Tongue (tissue), 3 donors: ENCODE measurements at places on chromosomes 16 and 17. TPM values are rescaled to one million over a fixed set of nuclear protein-coding genes. Genes with fewer than 3 reads are reported as not detected.

KRT32 gene
- not detected for total RNA-seq

TMEM101 gene
- total RNA-seq, result 45.3 TPM

SP6 gene
- 0.82 TPM for total RNA-seq

SUZ12 gene
- 35.3 TPM for total RNA-seq

KLHL10 gene
- total RNA-seq, result 0.41 TPM

DNAH3 gene
- 1.7 TPM for total RNA-seq

EEF2K gene
- 46.5 TPM for total RNA-seq

TNFSF13 gene
- total RNA-seq, result 6.6 TPM

PPP1R1B gene
- 7.1 TPM for total RNA-seq

NTN3 gene
- total RNA-seq, result 9.1 TPM

GRCh38 chr16:11409398-11409797 lies 64.1 kb downstream of the RMI2 start:
- peak; percentile 50 for DNase-seq

DNA sequence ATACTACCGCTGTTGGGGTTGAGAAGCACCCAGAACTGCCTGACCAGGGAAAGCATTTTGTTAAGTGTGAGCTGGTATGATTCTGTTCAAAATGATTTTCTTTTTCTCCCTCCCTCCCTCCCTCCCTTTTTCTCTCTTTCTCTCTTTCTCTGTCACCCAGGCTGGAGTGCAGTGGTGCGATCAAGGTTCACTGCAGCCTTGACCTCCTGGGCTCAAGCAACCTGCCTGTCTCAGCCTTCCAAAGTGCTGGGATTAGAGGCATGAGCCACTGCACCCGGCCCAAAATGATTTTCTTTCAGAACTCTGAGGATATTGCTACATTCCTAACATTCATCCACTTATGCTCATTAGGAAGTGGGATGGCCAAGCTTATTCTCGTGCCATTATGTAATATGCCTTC lies 41.3 kb downstream of the SLC47A1 start:
- DNase-seq, result no peak

DNA sequence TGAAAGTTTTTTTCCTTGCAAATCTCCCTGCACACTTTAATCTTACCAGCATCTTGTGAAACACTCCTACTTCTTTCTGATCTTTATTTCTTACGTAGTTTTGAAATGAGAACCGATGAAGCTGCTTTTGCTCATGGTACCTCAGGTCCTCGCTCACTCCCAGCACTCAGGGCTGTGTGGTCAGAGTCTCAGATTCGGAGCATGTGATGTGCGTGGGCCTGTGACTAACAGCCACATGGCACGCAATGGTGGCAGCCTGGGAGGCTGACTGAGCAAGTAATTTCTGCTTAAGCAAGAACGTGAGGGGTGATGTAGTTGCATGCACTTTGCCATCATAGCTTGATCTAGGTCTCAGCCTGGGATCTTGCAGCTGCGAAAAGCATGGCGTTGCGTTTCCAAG lies 624.3 kb downstream of the MAF start:
- DNase-seq, result no peak

DNA sequence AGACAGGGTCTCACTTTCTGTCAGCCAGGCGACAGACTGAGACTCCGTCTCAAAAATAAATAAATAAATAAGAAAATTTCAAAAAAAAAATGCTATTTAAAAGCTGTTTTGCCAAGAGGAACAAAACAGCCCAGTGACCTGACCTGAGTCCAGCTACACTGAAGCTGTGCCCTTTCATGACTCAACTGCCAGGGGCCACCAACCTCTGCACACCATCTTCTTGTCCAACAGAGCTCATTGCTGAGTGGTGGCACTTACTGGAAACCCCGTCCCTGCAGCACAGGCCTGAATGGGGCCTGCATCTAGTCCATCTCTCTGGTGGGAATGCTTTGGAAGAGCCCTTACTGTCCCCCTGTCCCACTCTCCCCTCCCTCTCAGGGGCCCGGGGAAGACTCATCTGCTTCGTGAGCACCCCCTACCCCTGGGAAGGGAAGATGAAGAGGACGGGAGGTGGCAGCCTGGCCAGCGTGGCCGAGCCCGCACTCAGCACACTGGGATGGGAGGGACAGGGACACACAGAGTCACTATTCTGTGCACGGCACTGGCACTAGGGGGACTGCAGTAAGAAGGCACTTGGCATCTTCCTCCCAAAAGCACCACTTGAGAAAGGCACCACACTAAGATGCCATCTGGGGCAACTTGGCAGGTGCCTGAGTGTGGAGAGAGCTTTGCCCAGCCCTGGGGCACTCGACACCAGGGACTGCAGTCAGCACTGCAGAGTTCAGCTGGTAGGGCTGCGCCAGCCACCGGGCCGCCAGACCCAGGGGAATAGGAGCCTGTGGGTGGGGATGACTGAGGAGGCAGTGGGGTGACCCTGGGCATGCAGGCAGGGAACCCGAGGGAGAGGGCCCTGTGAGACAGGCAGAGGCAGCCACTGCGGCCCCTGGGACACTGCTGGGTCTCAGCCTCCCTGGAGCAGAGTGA lies 13.5 kb downstream of the FBXO31 start:
- no peak for DNase-seq

DNA sequence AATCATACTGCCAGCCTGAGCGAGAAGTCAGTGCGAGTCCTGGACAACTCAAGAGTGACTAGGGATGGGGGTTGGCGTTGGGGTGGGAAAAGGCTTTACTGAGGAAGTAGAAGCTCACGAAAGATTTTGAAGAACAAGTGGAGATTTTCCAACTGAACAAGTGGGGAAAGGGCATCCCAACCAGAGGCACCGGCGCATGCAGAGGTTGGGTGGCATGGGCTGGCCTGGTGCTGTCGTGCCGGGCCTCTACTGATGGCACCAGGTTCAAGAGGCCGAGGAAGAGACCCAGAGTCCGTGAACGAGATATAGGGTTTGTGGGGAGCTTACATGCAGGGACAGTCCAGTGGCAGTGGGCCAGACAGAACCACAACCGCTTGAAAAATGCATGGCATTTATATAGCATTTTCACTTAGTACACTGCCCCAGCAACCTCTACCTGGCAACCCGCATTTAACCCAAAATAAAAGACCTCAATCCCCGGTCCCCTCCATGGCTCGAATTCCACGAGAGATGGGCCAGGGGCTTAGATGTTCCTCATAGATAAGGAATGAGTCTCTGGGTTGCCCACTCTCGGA lies 7.7 kb upstream of the ITGA3 start:
- no peak for DNase-seq

- DNase-seq, result no peak
These were observed 2.0 kb downstream of the HAS3 start for GRCh38 chr16:69107316-69107962.

DNA sequence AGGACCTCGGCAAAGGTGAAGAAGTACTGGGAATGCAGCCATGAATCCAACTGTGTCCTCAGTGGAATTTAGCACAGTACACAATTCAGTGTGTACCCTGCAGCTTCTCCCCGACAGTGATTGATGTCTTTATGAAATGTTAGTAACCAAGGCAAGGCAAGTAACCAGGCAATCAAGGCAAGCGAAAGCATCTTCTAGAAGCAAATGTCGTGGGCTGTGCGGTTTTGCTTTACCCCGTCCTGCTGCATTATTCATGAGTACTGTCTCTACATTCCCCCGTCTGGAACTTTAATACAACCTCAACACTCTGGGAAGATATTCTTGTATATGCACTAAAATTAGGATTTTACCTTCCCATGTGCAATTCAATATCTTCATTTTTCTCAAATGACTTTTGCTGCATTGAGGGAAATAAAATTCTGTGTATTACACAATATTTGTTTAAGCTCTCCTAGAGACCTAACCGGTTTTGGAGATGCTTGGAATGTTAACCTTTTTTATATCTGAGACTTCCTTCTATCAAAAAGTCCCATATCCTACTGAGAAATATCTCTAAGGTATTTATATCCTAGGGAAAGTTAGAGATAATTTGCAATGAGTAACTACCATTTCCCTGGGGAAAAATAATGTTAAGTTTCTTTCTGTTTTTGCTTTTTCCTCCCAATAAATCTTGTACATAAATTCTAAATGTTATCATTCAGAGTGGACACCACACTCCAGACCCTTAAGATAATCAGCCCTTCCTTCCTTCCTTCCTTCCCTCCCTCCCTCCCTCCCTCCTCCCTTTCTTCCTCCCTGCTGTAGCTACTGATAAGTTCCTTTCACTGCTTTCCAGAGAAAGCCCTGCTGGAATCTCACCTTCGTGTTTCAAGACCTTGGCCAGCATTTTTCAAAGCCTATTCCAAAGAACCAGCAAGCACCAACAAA lies 51.9 kb upstream of the ADORA2B start:
- DNase-seq, result peak; percentile 14

DNA sequence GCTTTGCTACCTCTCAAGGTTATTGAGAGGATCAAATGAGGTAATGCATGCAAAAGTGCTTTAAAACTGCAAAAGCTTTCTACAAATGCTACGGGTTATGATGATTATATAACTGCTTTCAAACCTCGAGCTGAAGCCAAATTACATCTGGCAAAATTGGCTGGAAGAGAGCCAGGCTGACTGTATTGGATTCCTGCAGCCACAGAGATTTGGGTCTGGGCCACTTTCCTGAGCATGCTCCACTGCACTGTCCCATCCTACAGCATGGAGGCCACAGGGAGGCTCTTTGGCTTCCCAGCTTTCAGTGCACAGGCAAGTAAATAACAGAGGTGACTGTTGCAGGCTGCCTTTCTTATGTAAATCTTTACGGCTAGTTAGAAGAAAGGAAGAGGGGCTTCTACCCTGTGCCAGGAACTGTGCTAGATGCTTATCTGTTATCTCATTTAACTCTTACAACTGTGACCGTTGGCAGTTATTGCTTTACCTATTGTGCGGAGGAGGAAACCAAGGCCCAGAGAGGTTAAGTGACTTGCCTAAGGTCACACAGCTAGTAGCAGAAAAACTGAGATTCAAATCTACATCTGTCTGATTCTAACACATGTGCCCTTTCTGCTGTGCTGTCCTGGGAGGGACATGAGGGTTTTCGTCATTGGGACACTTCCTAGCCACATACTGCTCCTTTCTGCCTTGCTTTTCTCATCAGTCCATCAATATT lies 121.8 kb downstream of the SPACA3 start:
- peak; percentile 88 for DNase-seq
